ENCODE measurements at places on chromosomes 12 and 14.

DNA sequence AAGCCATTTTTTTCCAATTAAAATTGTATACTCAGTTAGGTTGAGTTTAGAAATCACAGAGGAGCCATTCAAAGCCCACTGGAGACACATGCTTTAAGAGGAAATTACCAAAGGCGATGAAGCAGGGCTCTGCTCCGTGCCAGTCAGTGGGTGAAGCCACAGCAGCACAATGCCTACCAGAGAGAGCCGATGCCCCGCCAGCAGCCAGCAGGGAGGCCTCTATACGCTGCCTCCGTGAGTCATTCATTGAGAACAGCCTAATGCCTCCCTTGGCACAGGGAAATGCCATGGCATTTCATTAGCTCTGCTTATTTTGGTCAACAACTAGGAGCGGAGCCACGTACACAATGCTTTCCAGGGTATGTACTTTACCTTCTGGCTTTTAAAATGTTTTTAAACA lies 197.8 kb upstream of the FRMD6 start:
- peak; percentile 86 for ATAC-seq

DNA sequence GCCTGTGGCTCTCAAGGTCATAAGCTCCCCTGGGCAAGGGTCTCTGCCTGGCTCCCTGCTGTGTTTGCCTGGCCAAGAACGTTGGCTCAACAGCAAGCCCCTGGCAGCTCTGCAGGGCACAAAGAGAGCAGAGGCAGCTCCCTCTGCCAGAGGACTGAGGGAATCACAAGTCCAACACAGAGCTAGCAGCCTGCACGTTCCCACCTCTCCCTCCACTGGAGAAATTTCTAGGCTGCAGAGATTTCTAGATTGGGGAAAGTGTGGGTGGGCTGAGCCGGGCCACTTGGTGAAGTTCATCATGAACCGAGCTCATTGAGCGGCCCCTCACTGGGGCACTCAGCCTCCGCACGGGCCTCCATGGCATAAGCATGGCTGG lies 19.8 kb downstream of the ZFYVE21 start:
- no peak for ATAC-seq

DNA sequence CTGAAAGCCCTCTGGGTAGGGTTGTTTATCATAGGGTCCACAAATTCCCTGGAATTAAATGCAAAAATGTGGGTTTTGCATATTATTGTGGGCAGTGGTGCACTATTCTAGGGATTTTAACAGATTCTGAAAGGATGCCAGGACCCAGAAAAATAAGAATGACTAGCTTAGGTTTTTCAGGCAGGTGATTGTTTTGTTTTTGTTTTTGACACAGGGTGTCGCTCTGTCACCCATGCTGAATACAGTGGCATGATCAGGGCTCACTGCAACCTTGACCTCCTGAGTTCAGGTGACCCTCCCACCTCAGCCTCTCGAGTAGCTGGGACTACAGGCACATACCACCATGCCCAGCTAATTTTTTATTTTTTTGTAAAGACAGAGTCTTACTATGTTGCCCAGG lies 19.2 kb downstream of the GALNT6 start:
- no peak for ATAC-seq

DNA sequence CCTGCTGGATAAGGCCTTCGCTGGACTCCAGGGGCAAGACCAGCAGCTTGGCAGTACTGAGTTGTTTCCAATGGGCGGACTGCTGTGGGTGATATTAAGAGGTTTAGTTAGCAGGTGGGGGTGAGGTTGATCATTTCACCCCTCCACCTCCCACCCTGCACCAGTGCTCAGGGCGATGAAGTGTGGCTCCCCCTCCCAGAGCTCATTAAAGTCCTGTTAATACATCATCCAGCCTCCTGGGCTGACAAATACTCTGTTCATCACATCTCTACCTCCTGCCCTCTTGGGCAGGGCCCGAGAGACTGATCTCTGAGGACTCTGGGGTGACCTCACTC lies 2.4 kb upstream of the FIGNL2 start:
- no peak for ATAC-seq

DNA sequence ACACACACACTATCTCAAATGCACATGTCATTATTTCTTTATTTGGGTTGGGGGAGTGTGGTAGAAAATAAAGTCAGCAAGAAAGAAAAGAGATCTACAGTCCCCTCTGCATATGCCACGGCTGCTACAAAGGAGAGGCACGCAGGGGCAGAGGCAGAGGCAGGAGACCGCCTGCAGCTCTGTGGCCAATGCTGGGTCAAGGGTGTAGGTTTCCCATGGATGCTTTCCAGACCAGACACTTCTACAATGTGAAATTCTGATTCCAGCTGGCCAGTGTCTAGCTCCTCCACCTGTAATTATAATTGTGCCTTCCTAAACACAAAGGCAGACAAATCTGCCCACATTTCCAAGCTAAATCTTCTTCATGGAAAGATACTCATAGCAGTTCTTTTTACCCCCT lies 19.2 kb downstream of the VPS37B start:
- ATAC-seq: no peak
